ENCODE measurements at places on chromosomes 11 and 22. TPM values are rescaled to one million over a fixed set of nuclear protein-coding genes. Genes with fewer than 3 reads are reported as not detected.

- H3K27ac ChIP-seq, result no peak overlapping the region
- no peaks in the 10 kb centered on the region for H3K36me3 ChIP-seq
- DNase-seq, result no peak
- H3K4me3 ChIP-seq, result no peak overlapping the region
- H3K4me1 ChIP-seq, result peaks cover 4% of the 10 kb centered on the region
Measured at GRCh38 chr11:92909214-92909613, 60.2 kb upstream of the MTNR1B start.

- no peaks in the 10 kb centered on the region for H3K36me3 ChIP-seq
- H3K27me3 ChIP-seq, result no peaks in the 10 kb centered on the region
- H3K4me1 ChIP-seq, result peaks cover 11% of the 10 kb centered on the region
- no peak overlapping the region for H3K4me3 ChIP-seq
- H3K27ac ChIP-seq, result peak overlapping the region; percentile 48
- DNase-seq, result no peak
Measured at GRCh38 chr22:40436505-40437431, 66.4 kb downstream of the SGSM3 start.

- no peaks in the 10 kb centered on the region for H3K36me3 ChIP-seq
- no peaks in the 10 kb centered on the region for H3K27me3 ChIP-seq
- no peak for DNase-seq
- peak overlapping the region; percentile 79 for H3K27ac ChIP-seq
- peaks cover 18% of the 10 kb centered on the region for H3K4me1 ChIP-seq
Measured at GRCh38 chr11:65468874-65469333, 29.9 kb upstream of the MALAT1 start.

GRCh38 chr11:12862696-12863469, 146.2 kb upstream of the RASSF10 start:
- no peak for DNase-seq
- H3K36me3 ChIP-seq, result peaks cover 12% of the 10 kb centered on the region
- peak overlapping the region; percentile 76 for H3K4me3 ChIP-seq

- no peak overlapping the region for H3K27ac ChIP-seq
- H3K4me1 ChIP-seq, result no peaks in the 10 kb centered on the region
- no peak for DNase-seq
- H3K36me3 ChIP-seq, result no peaks in the 10 kb centered on the region
- H3K27me3 ChIP-seq, result no peaks in the 10 kb centered on the region
- H3K4me3 ChIP-seq, result no peak overlapping the region
Measured at GRCh38 chr11:77529685-77530084, 55.8 kb upstream of the PAK1 start.

- no peak for DNase-seq
- no peak overlapping the region for H3K4me3 ChIP-seq
- H3K27ac ChIP-seq, result peak overlapping the region; percentile 81
- H3K4me1 ChIP-seq, result peaks cover 32% of the 10 kb centered on the region
- H3K36me3 ChIP-seq, result no peaks in the 10 kb centered on the region
Measured at GRCh38 chr11:16969010-16969999, 44.9 kb downstream of the PLEKHA7 start.

DNA sequence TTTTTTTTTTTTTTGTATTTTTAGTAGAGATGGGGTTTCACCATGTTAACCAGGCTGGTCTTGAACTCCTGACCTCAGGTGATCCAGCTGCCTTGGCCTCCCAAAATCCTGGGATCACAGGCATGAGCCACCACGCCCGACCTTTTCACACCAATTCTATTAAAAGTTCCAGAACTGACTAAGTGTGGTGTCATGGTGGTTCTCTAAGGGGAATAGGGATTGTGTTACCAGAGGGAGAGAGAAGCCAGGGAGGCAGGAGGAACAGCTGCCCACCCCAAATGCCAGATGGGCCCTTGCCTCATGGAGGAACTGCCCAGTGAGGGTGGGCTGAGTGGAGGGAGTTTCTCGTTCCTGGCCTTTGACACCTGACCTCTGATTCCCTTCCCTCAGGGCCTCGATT, 5.9 kb downstream of the RPS6KA4 start:
- no peak overlapping the region for H3K27ac ChIP-seq
- DNase-seq, result no peak
- H3K4me3 ChIP-seq, result no peak overlapping the region
- no peaks in the 10 kb centered on the region for H3K27me3 ChIP-seq

GRCh38 chr22:45590262-45590661, 81.4 kb upstream of the ATXN10 start:
- peaks cover 4% of the 10 kb centered on the region for H3K36me3 ChIP-seq
- no peak overlapping the region for H3K27ac ChIP-seq
- H3K4me1 ChIP-seq, result peaks cover 12% of the 10 kb centered on the region
- H3K4me3 ChIP-seq, result no peak overlapping the region

DNA sequence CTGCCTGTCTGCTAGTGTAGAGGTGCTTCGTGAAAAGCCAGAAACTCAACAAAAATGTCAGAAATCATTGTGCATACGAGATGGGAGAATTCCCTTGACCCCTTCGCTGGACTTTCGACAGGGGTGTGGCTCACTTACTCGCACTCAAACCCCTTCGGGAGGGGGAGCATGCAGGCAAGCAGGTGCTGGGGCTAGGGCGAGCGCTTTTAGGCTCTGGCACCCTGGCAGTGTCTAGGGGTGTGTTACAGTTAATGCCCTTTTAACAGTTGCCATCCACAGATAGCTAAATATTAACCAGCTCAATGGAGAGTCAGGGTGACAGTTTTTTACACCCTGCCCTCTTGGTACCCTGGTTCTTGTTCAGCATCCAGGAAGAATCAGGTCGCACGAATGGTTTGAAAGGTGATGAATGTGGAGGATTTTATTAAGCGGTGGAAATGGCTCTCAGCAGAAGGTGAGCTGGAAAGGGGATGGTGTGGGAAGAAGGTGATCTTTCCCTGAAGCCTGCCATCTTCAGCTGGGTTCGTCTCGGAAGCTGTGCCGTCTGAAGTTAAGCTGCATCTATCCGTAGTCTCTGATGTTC, 59.6 kb upstream of the SHANK2 start:
- H3K27me3 ChIP-seq, result peaks cover 3% of the 10 kb centered on the region
- no peaks in the 10 kb centered on the region for H3K36me3 ChIP-seq
- DNase-seq, result peak; percentile 45
- H3K4me1 ChIP-seq, result peaks cover 5% of the 10 kb centered on the region
- H3K27ac ChIP-seq, result no peak overlapping the region

DNA sequence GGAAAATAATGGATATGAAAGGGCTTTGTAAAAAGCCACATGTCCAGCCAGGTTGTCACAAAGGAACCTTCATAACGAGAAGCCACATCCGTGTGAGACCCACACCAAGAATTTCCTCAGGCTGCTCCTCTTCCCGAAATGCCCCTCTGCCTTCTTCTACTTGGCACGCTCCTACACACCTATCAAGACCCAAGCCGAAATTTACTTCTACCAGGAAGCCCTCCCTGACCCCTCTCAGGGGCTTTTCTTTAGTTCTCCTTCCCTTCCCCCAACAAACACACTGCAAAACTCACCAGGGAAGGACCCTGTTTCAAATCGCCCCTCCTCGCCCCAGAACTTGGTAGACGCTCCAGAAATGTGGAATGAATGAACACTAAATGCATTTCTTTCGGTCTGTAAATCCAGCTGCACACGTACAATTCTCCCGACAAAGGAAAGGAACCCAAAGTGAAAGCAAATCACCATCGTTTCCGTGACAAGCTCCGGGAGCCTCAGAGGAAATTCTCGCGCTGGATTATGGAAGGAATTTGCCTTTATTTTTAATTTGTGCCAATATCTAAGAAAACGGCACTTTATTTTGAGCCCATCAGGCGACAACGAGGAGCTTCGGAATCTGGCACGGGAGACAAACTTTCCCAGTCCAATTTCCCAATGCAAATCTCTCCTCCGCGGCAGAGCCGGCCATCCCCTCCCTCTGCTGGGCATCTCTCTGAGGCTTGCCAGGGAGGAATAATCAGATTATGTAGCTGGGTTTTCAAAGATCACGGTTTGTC, 13.2 kb upstream of the SHISAL1 start:
- H3K4me3 ChIP-seq, result peak overlapping the region; percentile 3
- H3K27ac ChIP-seq, result peak overlapping the region; percentile 1
- DNase-seq, result no peak
- H3K27me3 ChIP-seq, result peaks cover 54% of the 10 kb centered on the region
- no peaks in the 10 kb centered on the region for H3K36me3 ChIP-seq
- H3K4me1 ChIP-seq, result peaks cover 26% of the 10 kb centered on the region

- H3K4me3 ChIP-seq, result no peak overlapping the region
- H3K36me3 ChIP-seq, result no peaks in the 10 kb centered on the region
- H3K27ac ChIP-seq, result no peak overlapping the region
- H3K4me1 ChIP-seq, result peaks cover 18% of the 10 kb centered on the region
- peaks cover 22% of the 10 kb centered on the region for H3K27me3 ChIP-seq
Measured at GRCh38 chr11:76735841-76736240, 47.3 kb upstream of the TSKU start.

GRCh38 chr11:57979532-57980079, 44.1 kb upstream of the OR9Q1 start:
- H3K27ac ChIP-seq, result no peak overlapping the region
- H3K36me3 ChIP-seq, result no peaks in the 10 kb centered on the region
- DNase-seq, result no peak
- no peak overlapping the region for H3K4me3 ChIP-seq
- H3K4me1 ChIP-seq, result no peaks in the 10 kb centered on the region

GRCh38 chr22:40345271-40345670, 1.0 kb upstream of the ADSL start:
- no peaks in the 10 kb centered on the region for H3K27me3 ChIP-seq
- no peak overlapping the region for H3K27ac ChIP-seq
- H3K4me1 ChIP-seq, result peaks cover 7% of the 10 kb centered on the region
- peak overlapping the region; percentile 99 for H3K4me3 ChIP-seq
- H3K36me3 ChIP-seq, result peaks cover 3% of the 10 kb centered on the region

DNA sequence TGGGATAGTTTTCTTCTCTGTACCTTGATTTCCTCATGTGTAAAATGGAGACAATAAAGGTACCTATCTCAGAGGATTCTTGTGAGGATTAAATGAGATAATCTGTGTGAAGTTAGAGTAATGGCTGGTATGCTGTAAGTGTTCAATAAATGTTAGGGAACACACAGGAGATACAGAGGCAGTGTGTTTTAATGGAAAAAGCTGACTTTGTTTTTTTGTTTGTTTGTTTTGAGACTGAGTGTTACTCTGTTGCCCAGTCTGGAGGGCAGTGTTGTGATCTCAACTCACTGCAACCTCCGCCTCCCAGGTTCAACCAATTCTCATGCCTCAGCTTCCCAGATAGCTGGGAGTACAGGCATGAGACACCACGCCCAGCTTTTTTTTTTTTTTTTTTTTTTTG, 2.5 kb upstream of the ARCN1 start:
- no peak for DNase-seq
- H3K27ac ChIP-seq, result no peak overlapping the region
- peaks cover 4% of the 10 kb centered on the region for H3K36me3 ChIP-seq
- no peak overlapping the region for H3K4me3 ChIP-seq

UPK3A gene
- 0.62 TPM for total RNA-seq

GAL3ST3 gene
- 3.7 TPM for total RNA-seq

SEPTIN3 gene
- total RNA-seq, result 3.7 TPM

JAM3 gene
- 6.3 TPM for total RNA-seq

THAP12 gene
- 52.8 TPM for total RNA-seq

OR6T1 gene
- not detected for total RNA-seq

XKR3 gene
- total RNA-seq, result not detected

All from type B pancreatic cell (in vitro differentiated cells).